NCI-H2029 (cell line): ENCODE measurements at places on chromosomes 2 and 18.

GRCh38 chr2:28991021-28991420, 9.9 kb downstream of the TOGARAM2 start:
- DNase-seq, result no peak

- no peak for DNase-seq
These were observed 757.5 kb downstream of the DPP10 start for GRCh38 chr2:115199966-115200365.

DNA sequence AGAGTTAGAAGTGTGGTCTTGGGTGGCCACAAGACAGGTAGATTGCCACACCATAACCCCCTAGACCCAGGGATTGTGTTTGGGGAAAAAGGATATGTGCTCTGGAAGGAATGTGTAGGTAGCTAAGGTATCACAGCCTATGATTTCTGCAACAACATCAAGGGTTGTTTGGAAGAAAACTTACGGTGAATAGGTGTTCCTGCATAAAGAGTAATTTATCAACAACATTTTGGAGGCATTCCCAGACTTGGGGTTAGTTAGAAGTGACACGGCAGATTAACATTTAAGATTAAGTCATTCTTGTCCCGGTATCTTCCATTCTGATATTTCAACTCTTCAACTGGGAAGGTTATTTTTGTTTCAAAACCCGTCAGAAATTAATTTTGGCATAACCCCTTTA, 65.5 kb downstream of the SPP2 start:
- DNase-seq, result no peak

GRCh38 chr2:127386246-127386645, 1.5 kb downstream of the MAP3K2 start:
- no peak for DNase-seq

DNA sequence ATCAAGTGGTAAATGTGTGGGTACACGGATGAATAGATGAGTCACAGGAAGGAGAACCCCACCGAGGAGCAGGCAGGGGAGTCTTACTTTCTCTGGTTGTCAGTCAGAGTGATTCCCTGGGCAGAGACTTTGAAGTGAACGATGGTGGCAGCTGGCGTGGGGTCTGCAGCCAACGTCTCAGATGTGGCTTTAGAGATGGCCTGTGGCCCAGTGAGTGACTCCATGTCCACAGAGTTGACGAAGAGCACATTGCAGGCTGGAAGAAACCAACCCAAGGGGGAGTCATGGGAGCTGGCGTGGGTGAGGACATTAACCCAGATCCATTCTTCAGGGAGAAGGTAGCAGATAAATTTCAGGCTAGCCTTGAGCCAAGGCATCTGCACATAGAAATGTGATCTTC, 193.1 kb downstream of the TNS1 start:
- DNase-seq, result no peak

GRCh38 chr2:220764171-220764570, 807.9 kb downstream of the EPHA4 start:
- no peak for DNase-seq

DNA sequence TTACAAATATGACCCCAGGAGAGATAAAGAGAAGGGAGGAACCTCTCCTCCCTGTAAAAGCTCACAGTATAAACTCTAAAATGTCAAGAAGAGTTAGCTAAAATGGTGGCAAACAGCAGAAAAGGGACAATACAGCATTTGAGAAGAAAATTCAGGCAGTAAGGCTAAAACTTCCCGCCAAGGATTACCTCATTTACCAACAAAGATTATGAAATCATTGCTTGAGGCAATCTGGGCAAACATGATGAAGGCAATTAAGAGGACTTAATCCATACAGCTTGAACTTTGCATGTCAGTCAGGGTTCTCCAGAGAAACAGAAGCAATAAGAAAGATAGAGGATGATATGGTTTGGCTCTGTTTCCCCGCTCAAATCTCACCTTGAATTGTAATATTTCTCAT, 81.4 kb downstream of the CMPK2 start:
- DNase-seq, result no peak

DNA sequence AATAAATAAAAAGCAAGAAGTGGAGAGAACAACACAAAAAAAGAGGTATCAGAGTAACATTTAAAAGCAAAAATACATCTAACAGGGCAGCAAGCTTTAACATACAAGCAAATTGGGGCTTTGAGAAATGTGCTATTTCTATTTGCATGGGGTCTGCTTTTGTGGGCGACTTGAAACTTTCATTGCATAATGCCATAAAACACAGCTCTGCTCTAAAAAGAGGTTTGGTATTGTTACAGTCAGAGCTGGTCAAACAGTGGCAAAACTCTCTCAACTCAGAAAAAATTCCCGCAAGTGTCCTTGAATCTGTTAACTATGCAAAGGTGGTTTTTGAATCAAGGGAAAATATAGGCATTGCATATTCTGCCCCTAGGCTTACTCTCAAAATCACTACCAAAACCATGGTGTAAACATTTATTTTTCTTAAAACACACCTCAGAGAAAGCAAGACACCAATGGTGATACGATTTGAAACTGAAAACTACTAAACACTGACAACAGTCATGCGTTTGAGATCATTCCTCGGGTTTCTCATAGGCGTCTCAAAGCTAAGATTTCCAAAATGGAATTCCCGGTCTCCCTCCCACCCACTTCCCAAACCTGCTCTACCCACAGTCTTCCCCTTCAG, 45.5 kb downstream of the RNF152 start:
- DNase-seq, result no peak

- no peak for DNase-seq
These were observed 31.2 kb upstream of the EN1 start for GRCh38 chr2:118878531-118879149.

DNA sequence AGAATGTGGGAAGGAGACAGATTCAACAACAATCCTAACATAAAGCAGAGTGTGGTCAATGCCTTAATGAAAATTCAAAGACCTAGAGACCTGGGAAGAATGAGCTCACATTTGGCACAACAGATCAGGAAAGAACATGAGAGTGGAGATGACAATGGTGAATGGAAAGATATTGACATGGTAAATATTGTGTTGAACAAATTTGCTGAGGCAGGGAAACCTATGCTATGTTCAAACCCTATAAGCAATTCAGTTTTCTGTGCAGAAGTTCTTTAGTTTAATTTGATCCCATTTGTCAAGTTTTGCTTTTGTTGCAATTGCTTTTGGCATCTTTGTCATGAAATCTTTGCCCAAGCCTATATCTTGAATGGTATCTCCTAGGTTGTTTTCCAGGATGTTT, 199.4 kb upstream of the LRRTM4 start:
- peak; percentile 2 for DNase-seq

DNA sequence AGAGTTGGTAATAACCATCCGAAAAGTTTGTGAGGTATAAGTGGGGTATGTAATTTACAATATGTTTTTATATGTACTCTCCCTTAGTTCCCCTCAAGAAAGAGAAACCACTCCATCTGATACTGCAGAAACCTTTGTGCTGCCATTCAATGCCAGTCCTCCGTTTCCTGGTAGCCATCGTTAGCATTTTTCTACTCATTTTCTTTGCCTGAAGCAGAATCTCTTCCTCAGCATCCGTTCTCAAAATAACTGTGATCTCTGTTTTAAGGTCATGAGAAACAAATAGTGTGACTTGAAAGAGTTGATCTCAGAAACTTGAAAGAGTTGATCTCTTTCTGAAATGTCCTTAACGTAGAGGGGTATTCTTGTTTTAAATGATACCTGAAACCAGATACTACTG, 996 bp downstream of the PTCD3 start:
- DNase-seq, result no peak

DNA sequence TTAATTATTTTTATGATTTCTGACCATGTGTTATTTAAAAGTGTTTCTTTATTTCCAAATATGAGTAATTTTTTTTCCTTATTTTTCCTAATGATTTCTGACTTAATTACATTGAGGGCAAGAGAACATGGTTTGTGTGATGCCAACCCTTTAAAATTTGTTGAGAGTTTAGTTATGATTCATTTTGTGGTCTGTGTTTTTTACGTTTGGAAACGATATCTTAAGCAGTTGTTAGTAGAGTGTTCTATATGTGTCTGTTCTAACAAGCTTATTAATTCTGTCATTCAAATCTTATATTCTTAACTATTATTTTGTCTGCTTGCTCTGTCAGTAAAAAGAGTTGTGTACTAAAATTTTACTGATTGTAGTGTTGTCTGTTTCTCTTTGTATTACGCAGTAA, 15.0 kb downstream of the NAB1 start:
- no peak for DNase-seq

DNA sequence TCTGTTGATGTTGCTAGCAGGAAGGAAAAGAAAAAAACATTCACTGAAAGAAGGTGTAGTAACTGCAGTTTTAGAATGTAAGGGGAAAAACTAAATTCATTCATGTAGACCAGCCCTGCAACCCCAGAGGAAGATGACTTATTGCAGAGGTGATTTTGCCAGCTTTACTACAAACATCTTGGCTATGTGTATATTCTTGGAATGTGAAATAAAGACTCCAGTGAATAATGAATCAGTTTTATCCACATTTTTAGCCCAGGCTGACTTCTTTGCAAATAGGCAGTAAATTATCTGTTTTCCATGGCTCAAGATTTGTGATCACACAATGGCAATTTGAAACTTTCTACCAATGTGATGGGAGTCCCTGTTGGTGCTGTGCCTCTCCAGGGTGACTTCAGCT, 206.1 kb upstream of the SETBP1 start:
- DNase-seq, result no peak

- no peak for DNase-seq
These were observed 95.9 kb downstream of the LYPD6B start for GRCh38 chr2:149134335-149134923.

GRCh38 chr2:100876231-100876860, 56.4 kb downstream of the NPAS2 start:
- no peak for DNase-seq

DNA sequence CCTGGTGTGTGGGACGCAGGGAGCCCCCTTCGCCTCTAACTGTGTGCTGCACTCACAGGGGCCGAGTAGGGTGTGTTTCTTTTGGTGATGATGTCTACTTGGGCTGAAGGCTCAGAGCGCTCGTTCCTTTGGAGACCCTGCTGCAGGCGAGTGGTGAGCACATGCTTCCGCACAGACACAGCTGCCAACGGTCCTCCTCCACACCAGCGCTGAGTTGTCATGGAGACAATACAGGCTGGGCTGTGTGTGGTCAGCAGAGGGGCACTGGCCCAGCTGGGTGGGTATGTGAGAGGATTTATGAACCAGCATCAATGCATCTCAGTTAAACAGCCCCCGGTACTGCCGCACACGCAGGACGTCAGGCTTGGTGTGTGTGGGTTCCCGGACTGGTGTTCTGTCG, 143.5 kb downstream of the SH3RF3 start:
- no peak for DNase-seq

GRCh38 chr2:202037086-202037485, 3.4 kb downstream of the FZD7 start:
- no peak for DNase-seq

GRCh38 chr2:222907048-222907447, 46.2 kb downstream of the ACSL3 start:
- no peak for DNase-seq

- DNase-seq, result no peak
These were observed 30.0 kb upstream of the BMP10 start for GRCh38 chr2:68901199-68901514.

DNA sequence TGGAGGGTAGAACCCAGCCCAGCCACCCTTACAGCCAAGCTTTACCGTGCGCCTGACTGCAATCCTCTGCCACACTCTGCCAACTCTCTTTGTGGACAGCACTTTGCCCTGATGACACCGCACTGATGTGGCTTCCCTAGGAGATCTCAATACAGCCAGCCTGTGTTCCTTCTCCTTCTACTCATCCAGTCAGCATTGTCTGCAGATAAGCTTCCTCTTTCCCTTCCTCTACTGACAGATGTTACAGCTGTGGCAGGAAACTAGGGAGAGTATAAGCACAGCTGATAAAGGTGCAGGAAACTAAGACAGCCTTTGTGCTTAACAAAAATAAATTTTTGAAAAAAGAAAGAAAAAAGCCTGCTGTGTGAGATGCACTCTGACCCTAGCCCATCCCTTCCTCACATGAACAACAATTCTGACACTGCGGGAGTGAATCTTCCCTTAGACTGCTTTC, 25.0 kb downstream of the CEP68 start:
- DNase-seq, result no peak

DNA sequence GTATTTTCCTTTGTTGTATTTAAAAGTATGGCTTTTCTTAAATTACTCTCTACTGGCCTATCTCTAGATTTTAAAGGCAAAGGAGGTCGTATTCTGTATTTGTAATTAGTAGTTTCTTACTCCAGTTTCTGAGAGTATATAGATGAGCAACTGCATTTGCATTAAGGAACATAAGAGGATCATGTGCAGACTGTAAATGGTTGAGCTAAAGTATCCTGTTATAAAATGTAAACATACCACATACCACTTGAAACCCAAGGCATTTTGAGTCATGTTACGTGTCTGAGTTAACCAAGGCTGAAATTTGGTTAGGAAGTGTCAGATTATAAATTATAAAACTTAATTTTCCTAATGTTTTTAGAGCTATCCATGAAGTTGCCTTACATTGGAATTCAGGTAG, 76.3 kb downstream of the GPD2 start:
- DNase-seq, result no peak

DNA sequence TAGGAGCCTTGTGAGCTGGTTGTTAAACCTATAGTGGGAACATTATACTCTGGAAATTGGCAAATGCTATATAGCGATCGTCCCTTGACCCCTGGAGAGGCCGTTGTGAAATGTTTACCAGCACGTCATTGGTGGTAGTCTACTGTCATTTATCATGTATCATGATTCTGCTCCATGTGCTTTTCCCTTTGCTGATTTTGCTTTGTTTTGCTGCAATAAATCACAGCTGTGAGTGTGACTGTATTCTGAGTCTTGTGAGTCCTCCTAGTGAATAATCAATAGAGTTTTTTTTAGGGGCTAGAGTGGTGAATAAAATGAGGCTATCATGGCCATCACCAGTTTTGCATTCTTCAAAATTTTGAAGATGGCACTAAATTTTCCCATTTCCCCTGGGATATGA, 189.1 kb downstream of the HRH4 start:
- DNase-seq, result no peak

DNA sequence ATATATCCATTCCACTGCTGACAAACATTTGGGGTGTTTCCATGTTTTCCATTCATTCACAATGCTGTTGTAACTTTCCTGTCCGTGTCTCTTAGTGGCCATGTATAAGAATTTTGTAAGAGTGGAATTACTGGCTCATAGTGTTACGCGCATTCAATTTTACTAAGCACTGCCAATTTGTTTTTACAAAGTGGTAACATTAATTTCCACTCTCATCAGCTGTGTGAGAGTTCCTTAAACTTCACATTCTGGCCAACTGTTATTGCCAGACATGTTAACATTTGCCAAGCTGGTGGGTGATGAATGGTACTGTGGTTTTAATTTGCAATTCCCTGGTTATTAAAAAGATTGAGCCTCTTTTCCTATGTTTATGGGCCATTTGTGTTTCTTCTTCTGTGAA, 134.2 kb downstream of the DTNB start:
- no peak for DNase-seq
